ENCODE measurements at places on chromosomes 7 and 10.

DNA sequence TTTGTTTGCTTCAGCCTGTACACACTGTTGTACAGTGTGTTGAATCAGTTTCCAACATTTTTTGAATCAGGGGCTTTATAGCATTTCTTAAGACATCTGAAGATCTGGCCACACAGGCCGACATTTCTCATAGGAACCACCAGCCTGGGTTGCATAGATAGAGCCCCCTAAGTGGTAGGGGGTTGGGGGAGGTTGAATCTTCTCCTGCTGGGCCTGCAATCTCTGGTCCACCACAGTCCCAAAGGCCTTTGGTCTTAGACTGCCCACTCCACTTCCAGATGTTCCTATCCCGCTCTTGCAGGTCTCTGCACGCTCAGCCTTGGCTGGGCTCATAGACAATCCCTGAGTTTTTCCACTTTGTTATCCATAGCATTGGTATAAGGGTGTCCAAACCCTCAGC, 75.4 kb upstream of the HABP2 start:
- no peak for DNase-seq
- H3K4me1 ChIP-seq = no peaks in the 10 kb centered on the region
- no peak overlapping the region for H3K4me3 ChIP-seq

- H3K4me3 ChIP-seq = no peak overlapping the region
- no peak for DNase-seq
- H3K4me1 ChIP-seq = peaks cover 55% of the 10 kb centered on the region
- no peaks in the 10 kb centered on the region for H3K36me3 ChIP-seq
Observed at GRCh38 chr10:75405598-75406461, 4.3 kb upstream of the ZNF503 start.

DNA sequence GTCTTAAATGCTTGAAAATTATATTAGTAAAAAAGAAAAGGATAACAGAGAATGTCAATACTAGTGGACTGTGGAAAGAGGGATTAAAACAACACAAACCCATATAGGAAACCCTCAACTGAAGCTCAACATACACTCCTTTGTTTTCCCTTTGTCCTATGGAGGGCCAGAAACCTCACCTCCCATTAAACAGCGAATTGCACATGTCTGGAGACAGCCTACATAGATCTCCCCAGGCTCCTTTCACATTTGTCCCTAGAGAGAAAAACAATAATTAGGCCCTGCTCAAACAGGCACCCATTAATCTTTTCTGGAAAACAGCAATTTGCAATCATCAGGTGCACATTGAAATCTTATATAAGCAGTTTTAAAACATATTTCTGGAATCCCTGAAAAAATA, 87.6 kb upstream of the SEMA3D start:
- no peak overlapping the region for H3K4me3 ChIP-seq
- no peaks in the 10 kb centered on the region for H3K27me3 ChIP-seq
- DNase-seq = no peak

- no peaks in the 10 kb centered on the region for H3K27me3 ChIP-seq
- H3K4me1 ChIP-seq = no peaks in the 10 kb centered on the region
- no peak for DNase-seq
- H3K27ac ChIP-seq = no peak overlapping the region
- H3K36me3 ChIP-seq = no peaks in the 10 kb centered on the region
Observed at GRCh38 chr7:88329532-88330463, 23.1 kb upstream of the STEAP4 start.

DNA sequence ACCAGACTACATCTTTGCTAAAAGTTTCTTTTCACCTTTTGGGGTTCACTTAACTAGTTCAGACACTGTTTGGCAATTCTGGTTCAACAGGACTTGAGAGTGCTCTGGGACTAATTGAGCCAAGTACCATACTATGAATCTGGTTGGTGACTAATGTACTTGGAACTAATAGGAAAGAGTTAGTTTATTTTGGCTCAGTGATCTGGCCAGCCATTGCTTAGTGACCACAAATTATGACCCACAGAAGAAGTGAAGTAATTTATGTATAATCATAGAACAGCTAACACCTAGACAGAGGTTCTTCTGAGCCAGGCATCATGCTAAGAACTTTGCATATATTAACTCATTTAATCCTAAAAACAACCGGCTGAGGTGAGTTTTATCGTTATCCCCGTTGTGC, 126.5 kb upstream of the JCAD start:
- no peak overlapping the region for H3K27ac ChIP-seq
- H3K4me3 ChIP-seq = no peak overlapping the region
- H3K4me1 ChIP-seq = no peaks in the 10 kb centered on the region
- no peaks in the 10 kb centered on the region for H3K27me3 ChIP-seq
- no peaks in the 10 kb centered on the region for H3K36me3 ChIP-seq

DNA sequence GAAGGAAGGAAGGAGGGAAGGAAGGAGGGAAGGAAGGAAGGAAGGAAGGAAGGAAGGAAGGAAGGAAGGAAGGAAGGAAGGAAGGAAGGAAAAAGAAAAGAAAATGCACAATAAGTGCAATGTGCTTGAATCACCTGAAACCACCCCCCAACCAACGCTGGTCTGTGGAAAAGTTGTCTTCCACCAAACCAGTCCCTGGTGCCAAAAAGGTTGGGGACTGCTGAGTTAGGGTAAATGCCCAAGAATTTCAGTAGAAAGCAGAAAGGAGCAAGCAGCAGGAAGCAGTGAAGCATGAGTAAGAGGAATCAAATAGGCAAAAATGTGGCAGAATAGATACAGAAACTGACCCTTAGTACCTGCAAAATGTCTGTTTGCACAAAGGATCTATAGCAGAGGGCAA, 137.2 kb downstream of the JCAD start:
- H3K4me3 ChIP-seq = no peak overlapping the region
- no peaks in the 10 kb centered on the region for H3K4me1 ChIP-seq
- no peaks in the 10 kb centered on the region for H3K27me3 ChIP-seq

GRCh38 chr10:131446171-131446570, 134.7 kb upstream of the TCERG1L start:
- H3K27ac ChIP-seq = no peak overlapping the region
- no peaks in the 10 kb centered on the region for H3K36me3 ChIP-seq
- DNase-seq = no peak
- H3K4me1 ChIP-seq = no peaks in the 10 kb centered on the region

GRCh38 chr10:22849077-22849805, 78.6 kb upstream of the ARMC3 start:
- H3K4me1 ChIP-seq = no peaks in the 10 kb centered on the region
- H3K36me3 ChIP-seq = no peaks in the 10 kb centered on the region
- no peak for DNase-seq
- no peaks in the 10 kb centered on the region for H3K27me3 ChIP-seq

DNA sequence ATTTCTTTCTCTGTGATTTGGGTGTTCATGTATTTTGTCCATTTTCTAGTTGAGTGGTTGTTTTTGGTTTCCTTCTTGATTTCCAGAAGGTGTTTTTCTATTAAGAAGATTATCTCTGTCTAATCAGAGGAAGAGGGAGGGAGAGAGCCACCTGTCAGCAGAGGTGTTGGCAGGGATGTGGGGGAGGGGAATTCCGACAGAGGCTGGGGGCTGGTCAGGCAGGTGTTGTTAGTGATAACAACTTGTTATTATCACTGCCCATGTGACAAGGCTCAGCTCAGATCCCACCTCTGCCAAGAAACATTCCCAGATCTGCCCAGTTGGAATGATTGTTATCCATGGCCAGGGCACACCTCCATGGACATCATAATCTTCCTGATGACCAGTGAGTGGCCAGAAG, 293.4 kb downstream of the GFRA1 start:
- H3K36me3 ChIP-seq = no peaks in the 10 kb centered on the region
- no peaks in the 10 kb centered on the region for H3K4me1 ChIP-seq
- no peak for DNase-seq

GRCh38 chr7:39488467-39489393, 77.5 kb upstream of the YAE1 start:
- DNase-seq = no peak
- H3K4me3 ChIP-seq = no peak overlapping the region
- H3K36me3 ChIP-seq = no peaks in the 10 kb centered on the region
- peaks cover 10% of the 10 kb centered on the region for H3K27me3 ChIP-seq

GRCh38 chr10:91409069-91409868, 875 bp upstream of the HECTD2 start:
- H3K27ac ChIP-seq = peak overlapping the region; percentile 98
- peak; percentile 1 for DNase-seq
- H3K36me3 ChIP-seq = no peaks in the 10 kb centered on the region
- H3K4me3 ChIP-seq = peak overlapping the region; percentile 98
- peaks cover 4% of the 10 kb centered on the region for H3K4me1 ChIP-seq

DNA sequence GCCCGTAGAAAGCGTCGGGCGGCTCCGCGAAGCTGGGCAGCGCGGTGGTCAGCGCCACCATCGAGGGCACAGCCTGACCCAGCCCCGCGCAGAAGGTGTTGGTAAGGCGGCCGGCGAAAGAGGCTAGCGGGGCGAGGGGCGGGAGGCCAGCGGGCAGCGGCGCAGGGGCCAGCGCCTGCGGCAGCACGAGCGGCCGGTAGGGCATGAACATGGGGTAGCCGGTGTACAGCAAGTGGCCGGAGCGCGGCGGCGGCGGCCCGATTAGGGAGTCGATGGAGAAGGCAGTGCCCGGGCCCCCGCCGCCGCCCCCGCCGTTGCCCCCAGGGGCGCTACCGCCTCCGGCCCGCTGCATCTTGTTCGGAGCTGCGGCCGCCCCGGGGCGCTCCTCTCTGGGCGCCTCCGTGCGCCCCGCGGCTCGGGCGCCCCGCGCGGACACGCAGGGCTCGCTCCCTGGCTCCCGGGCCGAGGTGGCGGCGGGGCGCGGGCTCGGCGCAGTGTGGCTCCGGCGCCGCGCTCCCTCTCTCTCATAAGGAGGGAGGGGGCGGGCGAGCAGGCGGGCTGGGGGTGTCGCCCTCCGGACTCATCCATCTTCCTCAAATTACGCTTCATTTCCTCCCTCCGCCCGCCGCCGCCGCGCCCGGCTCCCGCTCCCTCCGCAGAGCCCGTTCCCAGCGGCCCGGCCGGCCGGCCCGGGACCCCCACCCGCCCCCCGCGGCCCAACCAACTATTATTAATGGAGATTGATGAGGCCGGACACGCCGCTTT, at the start of gene GBX1:
Gene GBX1 (minus strand): TSS at position 498 of the 765 bp plus-strand sequence. CDS start 146 bp downstream, at position 352.
- H3K36me3 ChIP-seq = no peaks in the 10 kb centered on the region
- H3K27ac ChIP-seq = no peak within 1 kb of the TSS
- H3K4me1 ChIP-seq = peaks cover 14% of the 10 kb centered on the region
- peak within 1 kb of the TSS; percentile 59 for H3K4me3 ChIP-seq
- H3K27me3 ChIP-seq = peaks cover 54% of the 10 kb centered on the region
- no peak for DNase-seq

GRCh38 chr10:20065814-20066213, 249.6 kb downstream of the PLXDC2 start:
- no peaks in the 10 kb centered on the region for H3K36me3 ChIP-seq
- no peak for DNase-seq
- H3K27me3 ChIP-seq = no peaks in the 10 kb centered on the region
- H3K27ac ChIP-seq = no peak overlapping the region
- H3K4me3 ChIP-seq = no peak overlapping the region

- H3K4me3 ChIP-seq = no peak overlapping the region
- peaks cover 28% of the 10 kb centered on the region for H3K4me1 ChIP-seq
- H3K36me3 ChIP-seq = peaks cover 5% of the 10 kb centered on the region
- no peaks in the 10 kb centered on the region for H3K27me3 ChIP-seq
Observed at GRCh38 chr7:873367-874002, 2.9 kb upstream of the GET4 start.

GRCh38 chr7:68925241-68925640, 673.0 kb upstream of the AUTS2 start:
- no peaks in the 10 kb centered on the region for H3K4me1 ChIP-seq
- H3K36me3 ChIP-seq = no peaks in the 10 kb centered on the region
- no peak overlapping the region for H3K27ac ChIP-seq
- H3K4me3 ChIP-seq = no peak overlapping the region
- H3K27me3 ChIP-seq = no peaks in the 10 kb centered on the region

DNA sequence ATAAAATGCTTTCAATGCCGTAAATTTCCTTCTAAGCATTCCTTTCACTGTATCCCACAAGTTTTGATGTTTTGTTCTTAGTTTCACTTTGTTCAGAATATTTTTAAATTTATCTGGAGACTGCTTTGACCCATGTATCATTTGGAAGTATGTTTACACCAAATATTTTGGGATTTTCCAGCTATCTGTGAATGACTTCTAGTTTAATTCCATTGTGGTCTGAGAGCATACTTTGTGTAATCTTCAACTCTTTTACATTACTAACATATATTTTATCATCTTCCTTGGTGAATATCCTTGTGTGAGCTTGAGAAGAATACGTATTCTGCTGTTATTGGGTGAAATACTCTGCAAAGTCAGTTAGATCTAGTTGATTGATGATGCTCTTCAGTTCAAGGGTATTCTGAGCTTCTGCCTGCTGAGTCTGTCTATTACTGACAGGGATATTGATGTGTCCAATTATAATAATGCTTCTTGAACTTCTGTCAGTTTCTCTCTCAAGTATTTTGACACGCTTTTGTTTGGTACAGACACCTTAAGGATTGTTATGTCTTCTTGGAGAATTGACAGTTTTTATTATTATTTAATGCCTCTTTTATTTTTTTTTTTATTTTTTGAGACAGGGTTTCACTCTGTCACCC, 31.6 kb downstream of the MKLN1 start:
- peaks cover 10% of the 10 kb centered on the region for H3K4me1 ChIP-seq
- no peaks in the 10 kb centered on the region for H3K36me3 ChIP-seq
- H3K27me3 ChIP-seq = no peaks in the 10 kb centered on the region
- no peak for DNase-seq

- no peak for DNase-seq
- H3K27ac ChIP-seq = no peak overlapping the region
- H3K36me3 ChIP-seq = no peaks in the 10 kb centered on the region
- no peak overlapping the region for H3K4me3 ChIP-seq
- H3K4me1 ChIP-seq = no peaks in the 10 kb centered on the region
Observed at GRCh38 chr7:108413782-108414492, 42.3 kb downstream of the NRCAM start.

DNA sequence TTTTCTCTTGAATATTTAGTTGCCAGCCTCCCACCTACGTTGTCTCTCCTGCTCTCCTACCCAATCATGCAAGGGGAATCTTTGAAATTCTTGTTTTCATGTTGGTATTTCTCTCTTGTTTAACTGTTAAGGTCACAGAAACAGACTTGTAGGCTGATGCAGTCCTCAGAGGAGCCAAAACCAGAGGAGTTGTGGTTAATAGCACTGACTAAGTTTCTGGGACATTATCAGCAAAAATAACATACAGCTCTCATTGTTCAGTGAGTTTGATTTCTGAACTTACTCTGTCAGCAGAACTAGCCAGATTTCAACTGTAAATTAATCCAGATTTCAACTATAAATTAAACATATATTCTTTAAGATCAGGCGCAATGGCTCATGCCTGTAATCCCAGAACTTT, 11.1 kb upstream of the CUL1 start:
- H3K4me1 ChIP-seq = no peaks in the 10 kb centered on the region
- no peak for DNase-seq
- H3K27me3 ChIP-seq = peaks cover 4% of the 10 kb centered on the region

- H3K27me3 ChIP-seq = no peaks in the 10 kb centered on the region
- no peak for DNase-seq
- H3K4me1 ChIP-seq = peaks cover 47% of the 10 kb centered on the region
- no peak overlapping the region for H3K4me3 ChIP-seq
- no peak overlapping the region for H3K27ac ChIP-seq
Observed at GRCh38 chr7:2516194-2516555, 3.4 kb upstream of the LFNG start.

DNA sequence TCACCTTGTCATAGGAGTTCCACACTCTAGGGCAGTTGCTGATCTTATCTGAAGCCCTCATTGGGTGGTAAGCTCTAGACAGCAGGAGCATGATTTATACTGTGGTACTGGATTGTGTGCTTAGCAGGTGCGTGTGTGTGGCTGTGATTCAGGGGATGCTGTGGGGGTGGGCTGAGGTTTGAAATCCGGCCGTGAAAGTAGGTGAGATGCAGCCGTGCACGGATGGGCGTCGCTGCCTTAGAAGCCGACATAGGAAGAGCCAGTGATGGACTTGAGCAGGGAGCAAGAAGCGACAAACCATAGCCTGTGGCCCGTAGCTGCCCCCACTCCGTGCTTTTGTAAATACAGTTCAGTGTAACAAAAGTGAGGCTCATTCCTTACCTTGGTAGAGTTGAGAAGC, 38.2 kb downstream of the PROSER2 start:
- H3K4me3 ChIP-seq = no peak overlapping the region
- no peaks in the 10 kb centered on the region for H3K27me3 ChIP-seq
- DNase-seq = no peak
- H3K4me1 ChIP-seq = peaks cover 21% of the 10 kb centered on the region
- no peaks in the 10 kb centered on the region for H3K36me3 ChIP-seq

Measured in T-cell (primary cell).